ENCODE measurements at places on chromosomes 2 and 18. TPM values are rescaled to one million over a fixed set of nuclear protein-coding genes. Genes with fewer than 3 reads are reported as not detected.

SNTG2 gene
- total RNA-seq: 0.38 TPM

MBP gene
- total RNA-seq: 29.1 TPM

RAX gene
- total RNA-seq: not detected

MRO gene
- total RNA-seq: not detected

GKN2 gene
- not detected for total RNA-seq

PLEK gene
- total RNA-seq: not detected

ING5 gene
- 12.6 TPM for total RNA-seq

RND3 gene
- 259 TPM for total RNA-seq

VIT gene
- not detected for total RNA-seq

IL1F10 gene
- total RNA-seq: not detected

MALL gene
- total RNA-seq: 6.1 TPM

DNA sequence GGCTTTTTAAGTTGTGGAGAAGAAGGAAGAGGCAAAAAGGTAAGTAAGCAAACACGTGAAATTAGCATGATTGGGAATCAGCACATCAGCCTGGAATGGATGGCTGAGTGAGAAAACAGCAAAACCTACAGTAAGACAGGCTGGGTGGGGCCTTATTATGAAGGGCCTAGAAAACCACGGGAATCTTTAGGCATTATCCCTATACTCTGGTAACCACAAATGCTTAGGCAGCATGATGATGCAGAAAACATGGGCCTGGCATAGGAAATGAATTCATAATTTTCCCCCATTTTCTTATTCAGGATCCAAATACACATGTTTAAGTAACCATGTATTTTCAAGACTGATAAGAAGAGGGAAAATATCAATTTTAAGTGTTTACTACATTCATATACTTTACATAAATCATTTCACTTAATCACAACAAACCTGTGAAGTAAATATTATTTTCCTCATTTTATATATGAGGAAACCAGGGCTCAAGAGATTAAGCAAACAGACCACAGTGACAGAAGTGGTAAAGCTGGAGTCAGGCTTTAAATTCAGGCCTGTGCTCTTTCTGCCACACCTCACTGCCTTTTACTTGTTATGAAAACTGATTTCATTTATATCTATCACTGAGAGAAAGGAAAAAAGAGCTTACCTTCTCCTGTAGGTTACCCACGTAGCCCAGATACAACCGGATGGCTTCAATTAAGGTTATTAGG lies 4.0 kb downstream of the TMEM17 start:
- DNase-seq: no peak

- no peak for DNase-seq
Measured at GRCh38 chr2:120641366-120641771, 94.3 kb upstream of the GLI2 start.

GRCh38 chr2:37568565-37568964 lies 102.9 kb downstream of the CDC42EP3 start:
- DNase-seq: no peak

- DNase-seq: no peak
Measured at GRCh38 chr2:233090879-233091278, 30.7 kb downstream of the INPP5D start.

- no peak for DNase-seq
Measured at GRCh38 chr2:40550085-40550484, 98.2 kb upstream of the SLC8A1 start.

GRCh38 chr2:62467100-62467474 lies 38.9 kb downstream of the TMEM17 start:
- DNase-seq: no peak

GRCh38 chr2:20447437-20448245 lies 767 bp downstream of the RHOB start:
- DNase-seq: no peak

- no peak for DNase-seq
Measured at GRCh38 chr18:59994357-59994756, 94.6 kb downstream of the PMAIP1 start.

DNA sequence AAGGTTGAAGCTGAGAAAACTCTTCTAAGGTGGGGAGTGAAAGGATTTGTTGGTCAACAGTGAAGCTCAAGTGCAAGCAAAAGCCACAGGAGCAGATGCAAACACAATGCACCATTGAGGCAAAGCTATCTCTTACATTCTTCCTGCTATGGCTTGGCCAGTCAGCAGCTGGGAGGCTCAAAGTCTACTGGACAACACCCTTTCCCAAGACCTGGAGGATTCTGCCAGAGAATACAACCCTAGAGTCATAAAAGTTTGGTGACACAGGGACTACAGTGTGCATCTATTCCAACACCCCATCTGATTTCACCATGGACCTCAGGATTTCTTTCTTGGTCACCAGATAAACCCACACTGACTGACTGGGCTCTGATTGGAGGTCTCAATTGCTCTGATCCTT lies 342.0 kb downstream of the HRH4 start:
- no peak for DNase-seq

DNA sequence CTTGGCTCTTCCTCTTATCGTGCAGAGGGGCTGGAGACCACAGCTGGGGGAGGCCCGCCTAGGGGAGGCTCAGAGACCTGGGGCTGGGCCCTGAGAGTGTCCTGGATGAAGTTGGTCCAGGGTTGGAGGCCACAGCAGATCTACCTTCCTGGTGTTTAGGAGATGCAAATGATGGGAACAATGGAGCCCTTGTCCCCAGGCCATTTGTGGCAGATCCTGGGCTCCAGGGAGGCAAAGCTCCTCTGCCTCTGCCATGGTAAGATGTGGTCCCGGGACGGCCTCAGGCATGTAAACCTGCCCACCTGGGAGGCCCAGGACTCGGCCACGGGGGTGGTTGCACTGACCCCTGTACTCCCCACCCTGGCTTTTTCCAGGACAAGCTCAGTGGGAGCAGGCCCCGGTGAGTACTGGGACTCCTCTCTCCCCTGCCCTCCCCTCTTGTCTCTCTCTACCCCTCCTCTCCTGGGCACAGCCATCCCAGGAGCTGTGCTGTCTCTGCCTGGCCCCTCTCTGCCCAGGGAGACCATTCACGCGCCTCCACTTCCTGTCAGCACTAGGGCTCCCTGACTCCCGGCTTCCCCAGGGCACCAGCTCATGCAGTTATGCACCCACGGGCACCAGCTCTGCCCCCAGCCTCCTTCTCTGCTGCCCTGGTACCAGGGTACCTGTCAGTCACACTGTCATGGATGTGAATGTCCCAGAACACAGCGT lies 10.9 kb downstream of the SH2D6 start:
- no peak for DNase-seq

- DNase-seq: no peak
Measured at GRCh38 chr2:40115894-40116293, 336.0 kb downstream of the SLC8A1 start.

DNA sequence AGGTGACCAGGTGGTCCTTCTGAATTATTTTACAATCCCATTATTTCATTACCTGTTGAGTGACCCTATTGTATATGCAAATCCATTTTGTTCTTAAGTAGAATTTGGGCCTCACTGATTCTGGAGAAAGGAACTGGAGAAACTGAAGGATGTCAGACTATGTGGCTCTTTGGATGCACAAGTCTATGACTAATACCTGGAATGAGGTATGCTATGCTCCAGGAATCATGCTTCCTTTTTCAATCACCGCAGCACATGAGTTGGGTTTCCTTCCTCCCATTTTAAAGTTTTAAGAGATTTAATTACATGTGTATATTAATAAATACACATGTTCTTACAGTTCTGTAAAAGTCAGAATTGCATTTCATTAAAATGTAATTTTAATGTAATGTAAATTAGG lies 253.9 kb upstream of the VWC2L start:
- DNase-seq: peak; percentile 18

- DNase-seq: peak; percentile 28
Measured at GRCh38 chr2:153871231-153872221, at the start of gene GALNT13. Gene GALNT13 (plus strand): TSS chr2:153871922.

GRCh38 chr18:3864669-3865298 lies 414.8 kb downstream of the TGIF1 start:
- no peak for DNase-seq

DNA sequence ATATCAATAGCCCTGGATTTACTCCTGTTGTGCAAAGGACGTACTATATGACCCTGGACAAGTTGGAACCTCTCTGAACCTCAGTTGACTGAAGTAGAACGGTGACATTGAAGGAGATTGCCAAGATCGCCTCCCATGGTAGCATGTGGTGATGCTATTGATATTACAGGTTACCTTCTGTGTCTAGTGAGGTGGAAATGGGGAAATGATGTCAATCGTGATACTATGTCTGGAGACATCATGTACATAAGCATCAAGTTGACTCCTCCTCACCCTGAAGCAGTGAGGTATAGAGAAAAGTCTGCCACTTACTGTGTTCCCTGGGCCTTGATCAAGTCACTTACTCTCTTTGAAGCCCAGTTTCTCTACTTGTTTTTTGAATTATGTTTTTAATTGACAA lies 93.9 kb downstream of the KLF7 start:
- no peak for DNase-seq

DNA sequence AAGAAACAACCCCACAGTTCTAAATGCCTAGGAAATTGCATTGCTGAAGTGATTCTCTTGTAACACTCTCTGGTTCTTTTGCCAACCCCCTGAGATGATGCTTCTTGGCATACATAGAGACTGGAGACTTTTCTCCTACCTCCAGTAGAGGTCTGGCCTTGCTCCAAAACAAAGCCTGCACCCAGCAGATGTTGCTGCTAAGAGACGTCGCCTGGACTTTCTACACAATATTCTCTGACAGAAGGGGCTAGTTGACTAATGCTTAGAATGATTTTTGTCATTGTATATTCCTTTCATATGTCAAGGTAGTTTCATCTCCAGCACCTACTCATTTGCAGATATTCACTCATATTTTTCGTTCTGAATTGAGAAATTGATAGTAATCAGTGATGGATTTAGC lies 24.6 kb downstream of the SOWAHC start:
- DNase-seq: no peak

DNA sequence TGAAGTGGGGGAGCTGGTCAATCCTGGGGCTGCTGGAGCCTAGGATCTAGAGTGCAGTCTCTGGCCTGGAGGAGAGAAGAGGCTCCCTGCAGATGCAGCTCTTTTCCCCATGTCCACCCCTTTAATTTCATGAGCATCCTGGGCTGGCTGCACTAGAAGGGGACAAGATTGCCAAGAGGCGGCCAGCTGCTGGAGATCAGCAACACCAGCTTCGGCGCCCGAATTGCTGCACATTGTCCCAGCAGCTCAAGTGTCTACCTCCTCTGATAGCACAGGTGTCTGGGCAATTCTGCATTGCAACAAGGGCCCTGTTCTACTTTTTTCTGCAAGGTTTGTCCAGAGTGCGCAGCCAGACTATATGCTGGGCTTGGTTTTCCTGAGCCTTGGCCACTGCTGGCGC lies 125.7 kb downstream of the AGAP1 start:
- no peak for DNase-seq

DNA sequence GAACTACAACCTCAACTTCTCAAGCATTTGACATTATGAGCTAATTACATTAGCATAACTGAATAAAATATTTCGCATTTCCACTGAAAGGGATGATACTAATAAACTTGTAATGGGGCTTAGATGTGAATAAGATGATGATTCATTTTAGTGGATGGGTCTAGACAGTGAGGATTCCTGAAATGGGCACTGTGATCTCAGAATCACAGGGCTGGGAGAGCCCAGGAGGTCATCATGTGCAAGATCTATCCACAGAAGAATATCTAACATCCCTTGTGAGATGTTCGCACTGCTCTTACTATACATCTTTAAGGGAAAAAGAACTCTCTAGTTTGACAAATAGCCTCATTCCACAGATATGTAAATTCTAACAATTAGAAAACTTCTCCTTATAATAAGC lies 245.7 kb downstream of the DYM start:
- no peak for DNase-seq

GRCh38 chr2:150729495-150729955 lies 242.1 kb upstream of the RND3 start:
- DNase-seq: no peak

- DNase-seq: no peak
Measured at GRCh38 chr2:29628108-29628745, 293.2 kb downstream of the ALK start.

- DNase-seq: no peak
Measured at GRCh38 chr2:67067656-67068055, 329.5 kb upstream of the ETAA1 start.

DNA sequence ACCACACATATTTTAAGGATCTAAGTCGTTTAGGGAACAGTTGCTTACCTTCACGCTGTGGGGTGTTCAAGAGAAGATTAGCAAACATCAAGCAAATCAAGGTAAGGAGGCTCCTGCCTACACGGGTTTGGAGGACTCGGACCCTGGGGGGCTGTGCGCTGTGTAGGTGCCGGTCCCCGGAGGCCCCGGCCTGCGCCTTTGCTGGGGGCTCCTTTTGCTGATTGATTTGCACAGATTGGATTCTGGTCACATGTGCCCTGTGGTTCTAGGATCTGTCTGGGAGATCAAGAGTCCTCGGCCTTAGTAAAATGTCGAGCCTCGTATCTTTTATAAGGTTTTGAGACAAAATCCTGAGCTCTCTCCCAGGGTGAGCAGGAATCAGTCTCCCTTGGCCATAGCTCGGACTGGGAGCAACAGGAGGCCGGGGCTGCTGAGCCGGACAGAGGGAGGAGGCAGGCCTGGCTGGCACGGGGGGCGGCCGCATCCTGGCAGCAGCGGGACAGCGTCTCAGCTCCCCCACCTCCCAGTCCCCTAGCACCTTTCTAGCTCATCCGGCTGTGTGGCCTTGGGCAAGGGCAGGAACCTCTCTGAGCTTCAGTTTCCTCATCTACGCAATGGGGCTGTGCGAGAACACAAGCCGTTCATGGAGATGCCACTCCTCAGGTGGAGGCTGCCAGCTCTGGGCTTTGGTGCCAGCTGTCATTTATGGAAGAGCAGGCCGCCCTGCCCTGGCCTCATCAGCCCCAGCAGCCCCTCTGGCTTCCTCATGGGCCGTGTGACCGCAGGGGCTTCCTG lies 147.2 kb downstream of the MBP start:
- DNase-seq: no peak

DNA sequence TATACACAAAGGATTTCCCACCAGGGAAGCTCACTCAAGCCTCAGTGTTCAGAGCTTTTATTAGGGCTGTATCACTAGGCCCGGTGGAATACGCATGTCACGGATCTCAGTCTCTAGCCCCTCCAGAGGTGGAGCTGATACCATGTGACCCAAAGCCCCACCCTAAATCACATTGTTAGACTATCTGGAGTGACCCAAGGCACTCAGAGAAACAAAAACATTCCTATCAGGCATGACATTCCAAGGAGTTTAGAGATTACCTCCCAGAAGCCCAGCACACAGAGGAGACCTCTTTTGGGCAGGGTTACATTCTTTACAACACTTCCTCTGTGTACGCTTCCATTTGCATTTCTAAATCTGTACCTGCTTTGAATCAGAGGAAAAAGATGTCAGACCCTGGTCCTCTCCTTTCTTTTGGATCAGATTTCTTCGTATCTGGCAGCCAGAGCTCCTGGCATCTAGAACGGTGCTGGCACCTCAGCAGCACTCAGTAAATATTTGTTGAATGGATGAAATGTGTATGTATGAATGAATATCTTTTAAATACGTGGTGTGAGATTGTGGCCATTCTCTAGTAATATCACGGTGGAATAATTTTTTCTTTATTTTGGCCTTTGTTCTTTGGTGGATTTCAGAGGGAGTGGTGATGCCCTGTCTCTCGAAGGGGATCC lies 37.7 kb upstream of the SMAD2 start:
- peak; percentile 32 for DNase-seq

Measured in kidney epithelial cell (primary cell).